Spinal cord (tissue), 10 donors: ENCODE measurements at places on chromosomes 5 and 9. TPM values are rescaled to one million over a fixed set of nuclear protein-coding genes. Genes with fewer than 3 reads are reported as not detected.

The FREM1 gene
- total RNA-seq = 41.5 TPM

The PKD2L2 gene
- total RNA-seq = not detected

GRCh38 chr5:90095292-90096060, 314.1 kb downstream of the CETN3 start:
- DNase-seq = no peak

- no peak for DNase-seq
Observed at GRCh38 chr9:133139246-133140173, 18.5 kb upstream of the RALGDS start.

The SCGB3A1 gene
- 1.7 TPM for total RNA-seq

The EQTN gene
- total RNA-seq = 1.9 TPM

GRCh38 chr5:128199611-128200010, 116.0 kb downstream of the SLC12A2 start:
- DNase-seq = no peak

GRCh38 chr9:122904466-122904822, 715 bp downstream of the RC3H2 start:
- peak; percentile 11 for DNase-seq

DNA sequence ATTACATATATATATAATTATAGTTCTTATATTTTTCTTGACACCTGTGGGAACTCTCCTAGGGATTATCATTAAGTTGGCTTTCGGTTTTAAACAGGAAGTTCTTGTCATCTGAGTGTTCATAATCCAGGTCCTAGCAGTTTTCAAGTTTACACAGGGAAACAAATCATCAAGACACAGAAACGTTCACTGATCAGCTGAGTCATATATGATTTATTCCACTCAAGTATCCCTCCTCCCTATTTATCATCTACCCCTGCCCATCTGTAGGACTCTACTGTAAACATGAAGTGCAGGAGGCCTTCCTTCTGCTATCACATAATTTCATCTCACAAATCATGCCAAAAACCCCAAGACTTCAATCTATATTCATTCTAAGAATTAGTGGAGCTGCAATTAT, 6.3 kb downstream of the SLC25A51 start:
- no peak for DNase-seq

DNA sequence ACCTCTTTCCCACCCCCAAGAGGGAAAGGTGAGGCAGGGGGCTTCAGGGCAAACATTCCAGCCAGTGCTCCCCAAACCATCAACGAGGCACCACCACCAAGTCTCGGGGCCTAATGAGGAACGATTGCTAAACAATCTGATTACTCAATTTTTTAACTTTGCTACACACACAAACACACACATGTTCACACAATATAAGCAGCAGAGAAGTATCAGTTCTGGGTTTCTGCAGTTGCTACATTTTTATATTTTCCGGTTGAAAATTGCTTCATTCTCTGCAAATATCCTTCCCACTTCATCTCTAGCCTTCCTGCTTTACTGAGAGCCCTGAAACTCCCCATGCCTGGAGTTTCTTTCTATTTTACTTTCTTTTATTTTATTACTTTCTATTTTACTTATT, 60.2 kb downstream of the FEM1C start:
- DNase-seq = no peak

GRCh38 chr5:6321078-6321477, 57.3 kb downstream of the MED10 start:
- DNase-seq = no peak

GRCh38 chr5:139022528-139022927, 147.4 kb upstream of the LRRTM2 start:
- no peak for DNase-seq

GRCh38 chr5:102815540-102816332, 60.6 kb downstream of the PAM start:
- no peak for DNase-seq

DNA sequence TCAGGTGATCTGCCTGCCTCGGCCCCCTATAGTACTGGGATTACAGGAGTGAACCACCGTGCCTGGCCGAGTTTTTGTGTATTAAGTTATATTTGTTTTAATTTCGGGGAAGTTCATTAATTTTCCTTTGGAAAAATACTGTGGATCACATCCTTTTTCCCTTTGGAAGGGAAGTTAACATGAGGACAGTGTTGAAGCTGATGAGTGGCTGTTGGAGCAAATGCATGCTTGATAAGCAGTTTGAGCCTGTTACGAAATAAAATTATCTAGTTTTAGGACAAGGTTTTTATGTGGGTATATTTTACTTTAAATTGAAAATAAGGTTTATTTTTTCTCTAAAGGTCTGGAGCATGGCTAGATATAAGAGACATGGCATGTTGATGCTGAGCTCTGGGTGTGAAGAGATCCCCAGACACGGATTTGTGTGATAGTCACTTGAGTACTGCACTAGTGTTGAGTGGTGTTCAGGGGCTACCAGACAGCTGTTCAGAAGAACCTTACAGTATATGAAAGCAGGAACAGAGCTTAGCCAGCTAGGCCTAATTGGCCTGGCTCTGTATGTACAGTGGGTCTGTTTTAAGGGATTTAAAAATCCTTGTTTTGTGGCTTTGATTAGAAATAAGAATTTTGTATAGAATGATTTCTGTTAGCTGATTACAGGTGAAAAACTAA, 17.4 kb downstream of the LMNB1 start:
- no peak for DNase-seq

The ANKRD18B gene
- total RNA-seq = 7.3 TPM

- no peak for DNase-seq
Observed at GRCh38 chr9:136159851-136160250, 41.2 kb upstream of the TMEM250 start.

DNA sequence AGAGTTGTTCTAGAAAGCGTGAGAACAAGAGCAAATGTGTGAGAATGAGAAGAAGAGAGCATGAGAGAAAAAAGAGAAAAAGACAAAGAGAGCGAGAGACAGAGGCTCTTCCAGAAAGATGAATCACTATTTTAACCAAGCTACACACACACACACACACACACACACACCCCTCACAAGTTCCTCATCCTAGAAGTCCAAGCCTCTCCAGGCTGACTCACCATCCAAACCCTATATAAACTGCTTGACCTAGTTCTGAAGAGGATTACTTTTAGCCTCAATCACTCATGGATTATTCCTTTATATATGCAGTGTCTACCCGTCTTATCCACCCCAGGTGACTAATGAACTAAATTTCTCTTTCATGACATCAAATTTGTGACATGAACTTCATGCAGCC, 37.6 kb downstream of the C9orf57 start:
- DNase-seq = no peak

The SEMA4D gene
- total RNA-seq = 68.7 TPM

The ANKDD1B gene
- 1.7 TPM for total RNA-seq

- DNase-seq = no peak
Observed at GRCh38 chr5:32490972-32491557, 46.5 kb upstream of the ZFR start.

GRCh38 chr9:4242239-4242638, 57.6 kb downstream of the GLIS3 start:
- no peak for DNase-seq

The SPATA31A3 gene
- total RNA-seq = not detected

DNA sequence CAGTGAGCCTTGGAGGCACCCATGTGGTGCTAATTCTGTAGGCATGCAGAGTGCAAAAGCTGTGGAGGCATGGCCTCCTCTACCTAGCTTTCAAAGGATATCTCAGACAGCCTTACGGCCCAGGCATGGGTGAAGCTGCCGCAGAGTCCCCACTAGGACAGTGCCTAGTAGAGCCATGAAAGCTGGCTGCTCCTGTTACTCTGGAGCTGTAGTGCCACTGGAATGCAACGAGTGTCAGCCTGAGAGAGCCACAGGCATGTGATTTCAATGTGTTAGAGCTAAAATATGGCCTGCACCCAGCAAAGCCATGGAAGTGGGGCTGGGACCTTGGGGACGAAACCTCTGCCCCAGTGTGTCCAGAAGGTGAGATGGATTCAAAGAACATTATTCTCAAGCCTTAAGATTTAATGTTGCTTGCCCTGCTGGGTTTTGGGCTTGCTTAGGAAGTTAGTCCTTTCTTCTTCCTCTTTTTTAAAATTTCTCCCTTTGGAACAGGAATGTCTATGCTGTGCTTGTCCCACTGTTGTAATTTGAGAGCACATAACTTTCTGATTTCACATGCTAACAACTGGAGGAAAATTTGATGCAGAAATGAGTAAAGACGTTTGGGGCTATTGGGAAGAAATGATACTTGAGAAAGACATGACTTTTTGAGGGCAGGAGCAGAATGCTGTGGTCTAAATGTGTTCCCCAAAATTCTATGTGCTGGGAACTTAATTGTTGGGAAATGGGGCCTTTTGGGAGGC, 298.4 kb downstream of the PSAT1 start:
- DNase-seq = no peak

DNA sequence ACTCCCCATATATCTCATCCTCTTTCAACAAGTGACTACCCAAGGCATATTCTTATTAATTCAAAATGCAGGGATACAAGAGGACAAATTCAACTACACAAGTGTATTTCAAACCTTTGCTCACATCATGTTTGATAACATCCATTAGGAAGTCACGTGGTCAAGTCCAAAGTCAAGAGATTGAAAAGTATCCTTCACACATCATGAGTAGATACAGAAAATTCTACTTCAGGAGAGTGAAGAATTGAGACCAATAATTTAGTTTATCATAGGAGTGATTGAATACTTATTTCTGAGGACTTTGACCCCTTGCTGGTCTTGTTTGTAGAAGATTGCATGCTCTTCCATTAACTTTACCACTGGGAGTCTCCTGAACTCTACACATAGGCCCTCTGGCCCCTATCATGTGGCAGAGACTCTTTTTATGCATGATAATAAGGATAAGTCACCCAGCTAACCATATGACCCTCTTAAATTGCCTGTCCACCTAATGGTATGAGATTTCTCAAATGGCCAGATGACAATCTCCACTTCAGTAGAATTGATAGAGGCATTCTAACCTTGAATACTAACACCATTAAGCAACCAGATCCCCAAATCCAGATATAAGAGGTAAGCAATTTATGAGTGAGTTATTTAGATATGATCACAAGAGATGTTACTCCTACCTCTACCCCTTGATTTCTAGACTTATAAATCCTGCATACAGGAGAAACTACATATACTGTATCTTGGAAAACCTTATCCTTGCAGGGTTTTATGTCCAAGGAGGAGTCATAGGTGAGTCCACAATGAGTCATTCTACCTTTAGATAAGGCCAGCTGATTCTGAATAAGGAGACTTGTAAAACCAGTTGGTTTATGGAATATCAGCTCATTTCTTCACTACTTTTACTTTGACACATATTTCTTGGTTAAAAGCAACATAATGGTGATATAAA, 26.6 kb upstream of the SLC46A2 start:
- no peak for DNase-seq

DNA sequence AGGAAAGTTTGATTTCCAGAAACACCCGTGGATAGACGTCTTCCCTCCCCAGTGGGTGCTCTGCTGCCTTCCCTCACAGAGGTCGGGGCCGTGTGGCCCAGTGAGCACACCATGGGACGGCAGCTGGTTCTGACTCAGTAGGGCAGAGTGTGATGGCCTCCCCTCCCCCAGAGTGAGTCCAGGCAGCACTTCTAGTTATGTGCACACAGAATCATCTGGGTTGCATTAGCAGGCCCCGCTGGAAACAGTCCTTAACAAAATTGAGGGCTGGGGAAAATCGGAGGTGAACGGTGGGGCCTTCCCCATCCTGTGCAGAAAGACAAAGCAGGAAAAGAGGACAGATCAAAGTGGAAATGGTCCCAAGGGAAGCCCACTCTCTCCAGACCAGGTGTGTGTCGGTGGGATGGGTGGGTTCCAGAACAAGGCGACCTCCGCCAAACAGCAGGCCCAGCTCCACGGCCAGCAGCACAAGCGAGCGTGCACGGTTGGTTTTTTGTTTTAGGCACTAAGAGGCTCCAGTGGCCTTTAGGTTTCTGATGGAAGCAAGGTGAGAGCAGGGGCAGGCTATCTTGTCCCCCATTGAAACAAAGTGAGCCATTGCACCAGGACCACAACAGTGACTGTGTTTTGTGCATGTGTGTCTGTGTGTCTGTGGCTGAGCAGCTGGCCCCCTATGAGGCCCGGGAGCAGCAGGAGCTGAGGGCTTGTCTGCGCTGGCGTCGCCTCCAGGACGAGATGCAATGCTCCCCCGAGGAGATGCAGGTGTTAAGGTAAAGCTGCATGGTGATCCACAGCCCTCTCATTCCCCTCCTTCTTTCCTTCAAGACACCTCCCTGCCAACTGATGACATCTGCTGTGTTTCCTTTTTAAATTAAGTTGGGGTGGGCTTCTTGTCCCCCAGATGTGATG, 201.5 kb downstream of the AOPEP start:
- DNase-seq = no peak

GRCh38 chr9:134272302-134273023, 53.8 kb upstream of the RXRA start:
- no peak for DNase-seq
